ENCODE measurements at places on chromosomes 1 and 21.

GRCh38 chr1:236142253-236143103, at the start of gene GPR137B:
Gene GPR137B, plus strand, starts transcription at chr1:236142539. Its CDS starts 84 bp downstream, at chr1:236142623.
- peak; percentile 47 for DNase-seq

DNA sequence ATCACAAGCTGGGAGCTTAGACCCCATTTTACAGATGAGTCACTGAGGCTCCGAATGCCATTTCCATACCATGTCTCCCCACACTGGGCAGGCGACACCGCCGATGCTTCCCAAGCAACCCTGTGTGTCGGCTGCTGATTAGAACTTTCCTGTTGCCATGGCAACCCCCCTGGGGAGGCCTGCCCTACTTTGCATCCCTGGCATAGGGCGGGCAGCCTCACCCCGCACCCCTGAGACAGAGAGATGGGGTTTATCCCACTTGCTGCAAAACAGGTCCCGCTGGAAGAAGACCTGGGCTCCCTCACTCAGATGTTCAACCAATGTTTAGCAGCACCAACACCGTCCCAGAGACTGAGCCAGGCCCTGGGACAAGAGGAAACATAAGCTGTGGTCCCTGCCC, 81.5 kb downstream of the CAMK2N1 start:
- no peak for DNase-seq

GRCh38 chr1:225812488-225813213, 2.7 kb downstream of the EPHX1 start:
- DNase-seq = no peak

DNA sequence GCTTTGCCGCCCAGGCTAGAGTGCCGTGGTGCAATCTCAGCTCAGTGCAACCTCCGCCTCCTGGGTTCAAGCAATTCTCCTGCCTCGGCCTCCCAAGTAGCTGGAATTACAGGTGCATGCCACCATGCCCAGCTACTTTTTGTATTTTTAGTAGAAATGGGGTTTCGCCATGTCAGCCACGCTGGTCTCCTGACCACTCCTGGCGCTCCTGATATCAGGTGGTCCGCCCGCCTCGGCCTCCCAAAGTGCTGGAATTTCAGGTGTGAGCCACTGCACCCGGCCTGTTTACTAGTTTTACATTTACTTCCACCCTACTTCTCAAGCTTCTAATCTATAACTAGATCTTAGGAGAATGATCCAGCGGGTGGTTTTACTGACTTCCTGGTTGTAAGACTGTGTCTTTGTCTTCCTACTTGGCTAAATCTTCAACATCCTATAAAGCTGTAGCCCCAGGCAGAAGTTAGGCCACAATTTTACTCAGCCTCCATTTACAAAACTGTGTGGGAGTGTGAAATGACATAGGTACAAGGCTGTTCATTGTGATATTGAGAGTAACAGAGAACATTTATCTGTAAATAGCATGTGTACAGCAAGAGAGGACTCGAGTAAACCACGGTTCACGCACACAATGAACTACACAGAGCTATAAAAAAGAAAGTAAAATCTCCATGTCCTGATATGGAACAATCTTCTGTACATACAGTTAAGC, 9.6 kb upstream of the POU2F1 start:
- DNase-seq = no peak

All from stimulated activated CD4-positive, alpha-beta T cell treated with anti-CD3 and anti-CD28 coated beads, Interleukin-2, amount 100 ng/mL, for 48 hours (primary cell).